ENCODE measurements at places on chromosomes 3 and 15.

DNA sequence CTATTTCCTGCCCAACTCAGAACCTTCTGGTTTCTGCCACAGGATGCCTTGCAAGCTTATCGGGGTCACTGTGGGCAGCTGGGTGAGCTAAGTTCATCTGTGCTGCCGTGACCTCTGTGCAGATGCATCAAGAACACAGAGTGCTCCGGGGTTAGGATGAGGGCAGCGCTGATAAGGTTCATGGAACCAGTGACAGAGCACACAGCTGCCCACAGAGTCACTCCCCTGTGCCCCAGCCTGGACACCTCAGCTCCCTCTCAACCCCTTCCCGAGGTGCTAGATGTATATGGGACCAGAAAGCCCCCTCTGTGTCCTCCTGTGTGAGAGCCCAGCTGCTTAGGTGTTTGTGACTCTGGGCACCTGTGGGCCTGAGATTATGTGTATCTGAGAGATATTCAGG is 15.8 kb upstream of the ALAS1 start:
- no peak for DNase-seq

DNA sequence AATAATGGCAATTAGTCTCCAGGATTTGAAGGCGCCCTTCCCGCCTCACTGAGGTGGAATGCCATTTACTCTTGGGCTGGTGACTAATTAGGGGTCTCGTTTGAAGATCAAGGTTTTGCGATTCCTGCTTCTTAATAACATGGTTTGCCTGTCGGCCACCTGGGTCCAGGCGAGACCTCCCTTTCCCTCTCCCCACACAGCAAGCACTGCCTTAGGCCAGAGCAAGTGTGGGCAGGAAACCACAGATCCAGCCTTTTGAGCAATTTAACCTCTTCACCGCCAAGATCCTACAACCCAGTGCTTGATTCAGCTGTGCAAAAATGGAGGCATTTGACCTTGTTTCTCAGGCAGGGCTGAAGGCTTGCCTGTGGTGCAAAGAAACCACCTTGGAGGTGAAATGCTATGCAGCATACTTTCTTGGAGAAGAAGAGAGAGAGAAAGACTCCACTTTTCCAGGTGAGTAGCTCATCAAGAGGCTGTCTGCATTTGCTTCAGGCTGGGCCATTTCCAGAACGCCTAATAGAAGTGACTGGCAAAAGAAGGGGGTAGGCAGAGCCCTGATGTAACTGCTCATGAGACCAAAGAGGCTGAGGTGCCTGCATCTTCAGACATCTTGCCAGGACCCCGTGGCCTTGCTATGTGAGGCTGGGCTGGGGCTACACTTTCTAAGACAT is 34.1 kb upstream of the WNT5A start:
- no peak for DNase-seq

DNA sequence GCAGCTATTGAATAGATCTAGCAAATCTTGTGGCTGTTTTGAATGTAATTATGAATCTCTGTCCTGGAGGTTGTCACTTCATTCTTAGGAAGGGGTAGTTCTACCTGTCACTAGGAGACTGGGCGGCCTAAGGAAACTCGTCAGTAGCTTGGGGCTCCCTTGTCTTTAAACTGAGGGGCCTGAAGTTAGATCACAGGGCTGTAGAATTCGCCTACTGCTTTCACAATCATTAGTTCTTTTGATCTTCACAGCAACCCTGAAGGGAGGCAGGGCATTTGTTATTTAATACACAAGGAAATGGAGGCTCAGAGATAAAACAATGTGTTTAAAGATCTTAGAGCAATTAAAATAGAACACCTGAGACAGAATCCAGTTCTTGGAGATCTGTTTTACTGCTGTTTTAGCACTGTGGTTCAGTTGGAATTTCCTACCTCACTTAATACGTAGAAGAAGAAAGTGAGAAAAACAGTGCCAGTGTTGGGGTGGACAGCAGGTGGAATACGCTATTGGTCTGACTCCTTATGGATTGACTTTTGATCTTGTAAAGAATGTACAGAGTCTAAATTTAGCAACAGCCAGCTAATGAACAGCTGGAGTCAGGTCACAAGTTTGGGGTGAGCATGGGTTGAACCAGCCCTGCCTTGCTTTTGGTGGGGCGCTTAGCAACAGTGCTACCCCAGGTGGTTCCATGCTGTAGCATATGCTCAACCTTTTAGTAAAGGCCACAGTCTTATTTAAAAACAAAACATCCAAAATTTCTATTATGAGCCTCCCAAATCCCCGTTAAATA is 71.4 kb upstream of the BHLHE40 start:
- no peak for DNase-seq

DNA sequence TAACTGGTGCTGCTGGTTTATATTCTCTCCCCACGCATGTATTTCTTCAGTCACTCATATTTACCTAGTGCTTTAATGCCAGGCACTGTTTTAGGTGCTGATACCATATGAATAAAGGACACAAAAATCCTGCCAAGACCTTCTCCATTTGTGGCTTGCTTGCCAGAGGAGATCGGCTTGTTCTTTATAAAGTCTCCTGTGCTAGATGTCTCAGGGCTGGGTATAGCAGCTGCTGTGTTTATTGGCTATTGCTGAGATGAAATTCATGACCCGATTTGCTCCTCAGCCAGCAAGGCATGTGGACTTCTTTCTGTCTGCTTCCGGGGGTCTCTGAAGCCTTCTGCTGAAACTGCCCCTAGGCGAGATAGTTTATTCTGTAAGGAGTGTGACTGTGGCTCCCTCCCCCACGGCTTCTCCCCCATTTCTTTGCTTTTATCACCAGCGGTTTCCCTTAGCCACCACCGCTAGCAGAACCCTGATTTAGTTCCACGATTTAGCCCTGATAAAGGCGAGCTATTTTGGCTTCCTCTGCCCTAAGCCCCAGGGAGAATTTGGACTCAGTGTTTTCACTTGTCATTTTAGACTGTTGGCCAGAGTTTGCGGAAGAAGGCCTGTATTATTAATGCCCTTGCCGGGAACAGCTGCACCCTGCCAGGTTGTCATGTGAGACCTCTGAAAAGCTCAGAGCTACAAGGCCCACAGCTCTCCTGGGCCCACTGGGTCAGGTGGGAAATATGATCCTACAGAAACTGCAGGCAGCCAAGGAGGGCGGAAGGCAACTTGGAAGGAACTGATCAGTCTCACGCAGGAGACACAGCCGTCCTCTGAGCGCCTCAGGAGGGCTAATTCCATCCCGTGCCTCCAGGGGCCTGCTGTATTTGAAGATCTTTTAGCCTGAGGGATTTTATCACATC is 46.8 kb downstream of the ST6GAL1 start:
- DNase-seq, result no peak

GRCh38 chr3:107508331-107508730 is 14.4 kb upstream of the BBX start:
- no peak for DNase-seq

- no peak for DNase-seq
These were observed 51.7 kb downstream of the SLC6A6 start for GRCh38 chr3:14453876-14454638.

- DNase-seq, result no peak
These were observed 208.2 kb upstream of the SGO1 start for GRCh38 chr3:20394243-20394642.

DNA sequence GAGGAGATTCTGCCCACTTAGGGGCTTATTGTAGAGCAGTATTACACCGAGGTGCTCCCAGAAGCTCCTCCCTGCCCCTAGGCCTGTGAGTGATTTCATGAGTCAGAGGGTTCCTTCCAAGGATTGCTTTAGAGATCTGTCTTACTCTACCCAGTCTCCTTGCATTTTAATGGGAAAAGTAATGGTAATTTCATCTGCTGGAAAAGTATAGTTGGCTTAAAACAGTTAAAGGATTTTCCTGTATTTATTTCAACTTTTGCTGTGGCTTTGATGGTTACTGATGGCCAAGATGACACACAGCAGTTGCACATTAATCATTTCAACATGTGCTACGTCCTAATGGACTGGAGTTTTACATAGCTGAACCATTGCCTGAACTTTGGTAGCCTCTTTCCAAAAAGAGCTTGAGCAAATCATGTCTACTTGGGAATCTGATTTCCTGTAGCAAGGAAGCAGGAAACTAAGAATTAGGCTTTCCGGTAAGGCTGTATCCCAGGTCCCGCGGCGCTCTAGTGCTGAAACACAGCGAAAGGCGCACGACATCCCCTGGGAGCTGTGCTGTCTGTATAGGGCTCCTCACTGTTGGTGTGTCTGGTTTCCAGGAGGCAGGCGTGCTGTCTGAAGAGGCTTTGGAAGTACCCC is 9.2 kb upstream of the PGPEP1L start:
- peak; percentile 5 for DNase-seq

GRCh38 chr3:173744895-173745294 is 347.4 kb downstream of the NLGN1 start:
- DNase-seq, result no peak

DNA sequence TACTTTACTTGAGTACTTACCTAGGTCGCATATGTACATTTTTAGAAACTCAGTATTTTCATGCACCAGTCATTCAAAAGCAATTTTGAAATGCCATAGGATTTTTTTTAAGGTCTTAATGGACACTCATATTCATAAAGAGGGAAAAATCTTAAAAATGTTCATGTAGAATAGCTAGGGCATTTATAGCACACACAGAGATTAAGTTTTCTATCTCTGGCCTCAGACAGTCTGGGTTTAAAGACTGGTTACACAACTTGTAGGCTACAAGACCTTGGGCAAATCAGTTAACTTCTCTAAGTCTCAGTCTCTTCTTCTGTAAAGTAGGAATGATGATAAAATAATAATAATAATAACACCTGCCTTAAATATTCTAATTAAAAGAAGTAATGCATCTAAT is 48.5 kb upstream of the UBP1 start:
- DNase-seq, result no peak

GRCh38 chr3:38190481-38190881 is 25.1 kb downstream of the OXSR1 start:
- no peak for DNase-seq

DNA sequence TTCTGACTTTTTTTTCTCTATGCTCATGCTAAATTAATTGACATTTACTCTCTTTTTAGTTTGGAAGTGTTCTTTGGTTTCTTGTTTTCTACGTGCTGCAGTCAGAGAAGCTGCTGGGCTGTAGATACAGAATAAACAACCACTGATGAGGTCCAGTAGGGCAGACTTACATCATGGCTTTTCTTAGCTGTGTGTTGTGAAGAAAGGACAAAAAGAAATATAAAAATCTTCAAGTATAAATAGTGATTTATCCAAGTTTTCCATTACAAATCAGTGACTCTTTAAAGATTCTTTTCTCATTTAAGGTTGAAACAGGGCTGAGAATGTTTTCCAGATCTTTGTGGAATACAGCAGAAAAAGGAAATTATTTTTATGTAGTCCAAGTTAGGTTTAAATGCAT is 122.2 kb downstream of the CMSS1 start:
- DNase-seq, result no peak

GRCh38 chr3:183801601-183802000 is 23.8 kb downstream of the MAP6D1 start:
- DNase-seq, result no peak

GRCh38 chr3:111808439-111808838 is 50.6 kb upstream of the PHLDB2 start:
- no peak for DNase-seq

DNA sequence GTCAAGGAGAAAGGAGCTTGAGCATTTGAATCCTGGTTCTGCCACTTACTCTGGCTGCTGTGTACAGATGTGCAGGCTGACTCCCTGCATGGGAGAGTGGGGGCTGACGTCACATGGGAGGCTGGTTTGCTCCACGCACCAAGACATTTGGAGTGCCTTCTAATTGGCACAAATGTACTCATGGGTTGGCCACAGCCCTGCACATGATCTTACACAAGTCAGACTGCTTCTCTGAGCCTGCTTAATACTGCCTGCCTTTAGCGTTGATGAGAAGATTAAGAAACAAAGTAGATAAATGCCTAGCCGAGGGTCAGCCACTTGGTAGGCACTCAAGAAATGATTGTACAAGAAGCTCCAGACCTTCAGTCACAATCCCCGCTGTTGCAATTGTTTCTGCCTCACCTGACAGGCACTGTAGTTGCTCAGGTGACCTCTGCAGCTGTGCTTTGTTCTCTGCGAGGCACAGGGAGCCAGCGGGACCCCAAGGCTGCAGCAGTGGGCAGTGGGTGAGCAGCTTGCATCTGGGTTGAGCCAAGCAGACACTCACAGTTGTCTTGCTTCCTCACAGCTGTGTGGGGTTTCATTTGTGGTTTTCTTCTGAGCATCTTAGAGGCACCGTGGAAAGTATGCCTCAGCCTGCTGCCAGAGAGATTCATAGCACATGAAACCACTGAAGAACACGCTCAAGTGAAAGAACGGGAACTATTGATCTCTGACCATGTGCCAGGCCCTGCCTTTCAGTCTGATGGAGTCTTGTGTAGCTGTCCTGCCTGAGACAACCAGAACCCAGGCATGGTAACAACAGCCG is 33.1 kb downstream of the GRK7 start:
- DNase-seq, result peak; percentile 79

GRCh38 chr3:125435231-125435630 is 60.1 kb upstream of the ZNF148 start:
- no peak for DNase-seq

DNA sequence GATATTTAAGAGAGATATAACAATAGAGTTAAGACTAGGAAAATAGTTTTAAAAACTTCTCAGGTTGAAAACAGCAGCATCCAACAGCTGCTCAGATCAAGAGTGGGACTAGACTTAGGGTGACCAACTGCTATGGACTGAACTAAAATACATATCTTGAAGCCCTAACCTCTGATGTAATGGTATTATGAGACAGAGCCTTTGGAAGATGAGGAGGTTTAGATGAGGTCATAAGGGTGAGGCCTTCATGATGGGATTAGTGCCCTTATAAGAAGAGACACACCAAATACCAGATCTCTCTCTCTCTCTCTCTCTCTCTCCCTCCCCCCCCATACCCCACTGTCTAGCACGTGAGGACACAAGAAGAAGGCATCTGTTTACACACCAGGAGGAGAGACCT is 37.4 kb upstream of the GALNT15 start:
- no peak for DNase-seq

DNA sequence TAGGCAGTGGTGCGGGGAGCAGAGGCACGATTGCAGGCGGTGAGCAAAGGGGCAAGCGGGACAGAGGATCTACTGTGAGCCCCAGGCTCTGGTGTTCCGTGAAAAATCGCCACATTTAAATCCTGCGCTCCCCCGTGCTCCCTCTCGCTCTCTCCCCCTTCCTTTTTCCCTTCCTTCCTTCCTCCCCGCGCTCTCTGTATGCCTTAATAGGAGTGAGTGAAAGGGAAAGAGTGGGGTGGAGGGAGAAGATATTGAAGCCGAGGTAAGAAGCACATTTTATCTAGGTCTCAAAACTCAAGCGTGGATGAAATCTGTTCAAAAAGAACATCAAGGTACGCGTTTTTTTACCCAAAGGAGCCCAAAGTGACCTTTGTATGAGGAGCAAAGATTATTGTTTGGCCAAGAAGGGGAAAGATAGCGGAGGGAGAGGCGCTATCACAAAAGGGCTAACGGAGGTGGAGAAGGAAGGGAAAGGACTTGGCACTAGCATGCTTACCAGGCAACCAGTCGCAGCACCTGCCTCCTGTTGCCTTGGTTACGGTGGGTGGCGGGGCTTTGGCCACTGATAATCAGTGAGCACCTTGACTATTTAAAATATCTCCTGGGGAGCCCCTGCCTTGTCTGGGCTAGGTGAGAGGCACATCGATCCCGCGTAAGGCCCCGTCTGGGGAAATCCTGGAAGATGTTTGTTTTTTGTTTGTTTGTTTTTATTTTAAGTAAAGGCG is 14.9 kb upstream of the AEN start:
- no peak for DNase-seq

Data from inflammatory macrophage treated with lipopolysaccharide for 4 hours (primary cell).